CD8-positive, alpha-beta memory T cell (primary cell): ENCODE measurements at places on chromosomes 12 and 14. TPM values are rescaled to one million over a fixed set of nuclear protein-coding genes. Genes with fewer than 3 reads are reported as not detected.

The NOXRED1 gene
- not detected for polyA plus RNA-seq

The PHETA1 gene
- 1.8 TPM for polyA plus RNA-seq

DNA sequence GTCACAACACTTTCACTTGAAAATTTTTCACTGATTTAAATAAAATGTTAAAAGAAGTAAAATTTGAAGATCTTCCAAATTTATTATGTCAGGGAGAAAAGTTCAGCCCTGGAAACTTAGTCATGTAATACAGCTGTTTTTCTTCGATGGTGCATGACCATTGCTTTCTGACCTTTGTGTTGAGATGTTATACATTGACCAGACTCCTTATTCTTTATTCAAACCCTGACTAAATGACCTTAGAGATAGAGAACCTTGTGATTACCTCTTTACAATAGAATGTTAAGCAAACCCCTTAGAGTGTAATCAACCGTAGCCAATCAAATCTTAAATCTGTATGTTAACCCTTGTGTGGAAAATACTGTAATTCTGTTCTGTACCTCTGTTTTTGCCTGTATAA is 34.5 kb downstream of the PLCZ1 start:
- no peak for DNase-seq

DNA sequence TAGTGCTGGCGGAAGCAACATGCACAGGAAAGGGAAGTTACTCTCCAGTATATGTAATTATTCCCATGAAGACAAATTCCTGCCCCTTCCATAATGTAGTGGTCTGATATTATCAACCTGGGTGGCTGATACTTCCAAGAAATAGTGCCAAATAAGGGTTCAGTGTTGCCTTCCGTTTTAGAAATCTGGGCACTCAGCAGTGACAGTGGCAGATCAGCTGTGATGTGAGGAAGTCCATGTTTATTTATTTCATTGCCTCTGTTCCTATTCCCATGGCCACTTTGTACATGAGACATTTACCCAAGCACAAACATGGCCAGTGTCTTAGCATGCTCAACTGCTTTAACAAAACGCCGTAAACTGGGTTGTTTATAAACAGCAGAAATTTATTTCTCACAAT is 20.3 kb upstream of the POC1B start:
- DNase-seq, result no peak

DNA sequence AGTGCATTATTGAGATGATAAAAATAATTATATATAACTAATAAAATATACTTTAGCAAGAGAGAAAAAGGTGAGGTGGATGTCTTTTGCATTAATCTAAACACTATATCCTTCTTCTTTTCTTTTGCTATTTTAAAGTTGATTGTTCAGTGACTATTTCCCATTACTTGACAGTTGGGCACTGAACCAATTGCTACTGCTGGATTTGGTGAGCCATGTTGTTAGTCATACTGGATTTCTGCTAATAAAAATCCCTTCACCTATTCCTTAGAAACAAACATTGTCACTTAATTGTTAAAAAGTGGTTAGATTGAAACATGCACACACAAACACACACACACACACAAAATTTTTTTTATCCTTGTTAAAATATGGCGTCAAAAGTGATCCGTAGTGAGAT is 251.6 kb upstream of the ALG10 start:
- no peak for DNase-seq

DNA sequence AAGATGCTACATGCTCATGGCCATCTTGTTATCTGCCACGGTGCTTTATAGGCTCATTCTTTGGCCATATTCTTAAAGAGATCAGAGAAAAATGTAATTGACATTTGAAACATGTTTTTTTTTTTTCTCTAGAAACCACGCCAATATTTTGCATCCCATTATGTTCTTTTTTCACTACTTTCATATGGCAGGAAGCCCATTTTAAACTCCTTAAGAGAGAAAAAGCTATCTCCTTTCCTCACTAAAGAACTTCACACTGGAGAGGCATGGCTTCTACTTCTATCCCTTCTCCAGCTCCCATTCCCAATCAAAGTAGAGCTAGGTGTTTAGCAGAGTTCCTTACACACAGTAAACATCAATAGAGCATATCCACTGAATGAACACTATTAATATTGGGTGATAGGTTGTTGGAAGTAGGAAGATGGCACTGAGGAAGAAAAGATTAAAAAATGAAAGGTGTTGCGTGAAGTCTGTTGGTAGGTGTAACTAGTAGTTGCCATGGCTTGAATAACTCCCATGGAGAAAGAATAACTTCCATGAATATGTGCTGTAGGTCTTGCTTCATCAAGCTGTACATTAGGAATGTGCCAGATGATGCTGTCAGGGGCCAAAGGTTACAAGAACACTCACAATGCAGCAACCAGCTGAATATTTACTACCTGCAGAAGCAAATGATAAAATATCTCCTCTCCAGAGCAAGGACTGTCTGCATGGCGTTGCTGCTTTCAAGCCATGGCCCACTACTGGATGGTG is 178.8 kb downstream of the STXBP6 start:
- no peak for DNase-seq

- DNase-seq, result no peak
Measured at GRCh38 chr12:46562625-46563225, 190.2 kb upstream of the SLC38A2 start.

GRCh38 chr14:20529806-20530205 is 24.5 kb downstream of the RNASE10 start:
- no peak for DNase-seq

- DNase-seq, result no peak
Measured at GRCh38 chr14:90517076-90517841, 120.4 kb downstream of the CALM1 start.

DNA sequence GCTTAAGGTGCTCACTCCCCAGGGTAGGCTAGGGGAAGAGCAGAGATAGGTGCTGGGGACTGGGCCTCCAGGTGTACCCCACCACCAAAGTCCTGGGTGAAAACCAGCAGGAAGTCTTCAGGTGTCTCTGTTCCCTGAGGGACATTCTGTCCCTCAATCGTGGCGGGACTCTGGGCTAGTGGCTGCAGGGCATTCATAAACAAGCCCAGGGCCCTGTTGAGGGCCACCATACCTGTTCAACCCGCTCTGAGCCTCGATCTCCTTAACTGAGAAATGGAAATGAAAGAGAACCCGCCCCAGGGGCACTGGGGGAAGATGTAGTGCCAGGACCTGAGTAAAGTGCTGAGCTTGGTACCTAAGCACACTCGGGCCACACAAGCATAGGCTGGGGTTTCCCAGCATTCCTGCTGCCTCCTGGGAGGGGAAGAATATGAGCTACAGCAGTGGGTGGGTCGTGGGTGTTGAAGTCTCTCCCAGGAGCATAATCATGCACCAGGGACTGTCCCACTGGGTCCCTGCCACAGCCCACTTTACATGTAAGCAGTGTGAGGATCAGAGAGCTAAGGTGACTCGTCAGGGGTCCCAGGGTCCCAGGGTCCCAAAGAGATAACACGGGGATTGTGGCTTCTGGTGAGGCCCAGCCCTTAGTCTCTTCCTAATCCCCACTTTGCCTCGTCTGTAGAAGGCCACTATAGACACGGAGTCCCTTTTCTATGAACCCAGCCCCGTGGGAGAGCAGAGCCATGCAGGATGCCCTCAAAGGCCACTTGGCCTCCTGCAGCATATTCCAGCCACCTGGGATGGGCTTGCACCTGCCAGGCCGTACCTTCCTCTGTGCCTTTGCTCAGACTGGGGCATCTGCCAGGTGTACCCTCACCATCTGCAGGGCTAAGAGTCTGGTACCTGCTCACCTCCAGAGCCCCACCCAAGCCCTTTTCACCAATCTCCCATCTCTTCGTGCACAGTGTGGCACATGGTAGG is 14.4 kb downstream of the FAM222A start:
- no peak for DNase-seq

- no peak for DNase-seq
Measured at GRCh38 chr14:89801136-89801535, 153.4 kb downstream of the EFCAB11 start.
